ENCODE measurements at places on chromosomes 1 and 21.

- DNase-seq, result no peak
Measured at GRCh38 chr1:18641005-18641941, 10.6 kb downstream of the PAX7 start.

- DNase-seq, result no peak
Measured at GRCh38 chr1:11448373-11449099, 30.4 kb upstream of the DISP3 start.

DNA sequence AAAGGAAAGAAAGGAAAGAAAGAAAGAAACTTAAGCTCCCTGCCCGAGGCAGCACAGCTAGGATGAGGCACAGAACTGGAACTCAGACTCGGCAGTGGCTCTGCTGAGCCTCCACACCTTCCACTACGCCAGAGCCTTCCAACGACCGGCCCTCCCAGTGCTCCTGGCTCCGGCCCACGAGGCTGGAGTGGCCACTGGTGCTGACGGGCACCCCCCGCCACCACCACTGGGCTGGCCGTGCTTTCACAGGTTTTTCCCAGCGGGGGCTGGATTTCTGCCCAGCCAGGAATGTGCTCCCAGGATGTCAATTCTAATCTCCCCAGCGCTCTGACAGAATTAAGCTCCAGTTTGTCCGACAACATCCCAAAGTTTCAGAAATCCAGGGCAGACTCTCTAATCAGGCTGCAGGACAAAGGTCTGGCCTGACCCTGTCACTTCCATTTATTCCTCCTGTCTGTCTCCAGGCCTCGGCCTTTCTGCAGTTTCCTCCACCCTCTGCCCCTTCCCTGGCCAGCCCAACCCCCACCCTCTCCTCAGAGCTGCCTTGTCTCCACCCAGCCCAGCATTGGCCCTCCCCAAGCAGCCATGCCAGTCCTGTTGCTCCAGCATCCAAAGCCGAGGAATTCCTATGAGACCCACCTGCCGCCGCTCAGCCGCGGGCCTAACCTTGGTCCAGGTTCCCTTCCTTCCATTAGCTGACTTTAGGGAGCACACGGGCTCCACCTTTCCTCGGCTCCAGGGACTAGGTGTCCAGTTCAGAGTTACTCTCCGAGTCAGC lies 81.9 kb downstream of the CASZ1 start:
- DNase-seq, result no peak

GRCh38 chr1:83083589-83084224 lies 915.2 kb downstream of the TTLL7 start:
- no peak for DNase-seq

GRCh38 chr1:32353431-32353830 lies 8.9 kb downstream of the FAM229A start:
- no peak for DNase-seq

GRCh38 chr1:55065648-55066047 lies 26.3 kb downstream of the PCSK9 start:
- DNase-seq, result no peak

DNA sequence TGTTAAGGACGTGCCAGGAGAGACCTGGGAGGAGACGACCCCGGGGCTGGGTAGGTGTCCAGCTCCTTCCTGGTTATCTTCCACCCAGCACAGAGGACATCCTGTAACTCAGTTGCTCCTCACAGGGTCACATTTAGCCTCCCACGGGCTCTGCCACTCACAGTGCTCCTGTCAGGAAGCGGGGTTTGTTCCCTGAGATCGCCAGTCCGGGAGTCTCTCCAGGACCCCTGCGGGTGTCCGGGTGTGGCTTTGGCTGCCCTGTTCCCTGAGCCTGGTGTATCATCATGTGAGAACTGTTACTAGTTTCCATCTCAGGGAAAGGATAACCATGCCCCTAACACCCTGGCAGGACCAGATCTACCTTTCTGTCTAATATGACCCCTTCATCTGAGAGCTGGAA lies 158.2 kb upstream of the RUNX1 start:
- no peak for DNase-seq

DNA sequence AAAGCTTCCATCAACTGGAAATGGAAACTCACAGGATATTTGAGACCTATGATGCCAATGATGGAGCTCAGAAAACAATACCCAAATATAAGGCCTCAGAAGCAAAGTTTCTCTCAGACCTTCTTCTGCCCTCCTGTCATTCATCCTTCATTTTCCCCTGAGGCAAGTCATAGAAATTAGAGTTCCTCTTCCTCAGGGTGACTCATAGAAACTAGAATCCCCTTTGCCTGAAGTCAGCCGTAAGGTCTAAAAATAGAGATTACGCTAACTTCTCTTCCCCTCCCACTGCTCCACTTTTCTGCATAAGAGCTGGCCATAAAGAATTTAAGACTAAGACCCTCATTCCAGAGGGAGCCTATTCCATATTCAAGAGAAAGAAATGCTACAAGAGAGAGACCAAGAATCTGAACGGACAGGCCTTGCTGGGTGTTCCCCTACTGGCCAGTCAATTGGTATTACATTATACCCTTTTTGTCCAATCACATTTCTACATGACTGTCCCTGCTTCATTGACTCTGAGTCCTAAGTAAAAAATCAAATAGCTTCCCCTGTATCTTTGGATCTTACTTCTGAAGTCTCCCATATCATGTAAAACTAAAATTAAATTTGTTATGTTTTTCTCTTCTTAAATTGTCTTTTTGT lies 994.9 kb downstream of the ADGRL2 start:
- DNase-seq, result no peak

- no peak for DNase-seq
Measured at GRCh38 chr1:162859191-162859590, 1.8 kb downstream of the CCDC190 start.

DNA sequence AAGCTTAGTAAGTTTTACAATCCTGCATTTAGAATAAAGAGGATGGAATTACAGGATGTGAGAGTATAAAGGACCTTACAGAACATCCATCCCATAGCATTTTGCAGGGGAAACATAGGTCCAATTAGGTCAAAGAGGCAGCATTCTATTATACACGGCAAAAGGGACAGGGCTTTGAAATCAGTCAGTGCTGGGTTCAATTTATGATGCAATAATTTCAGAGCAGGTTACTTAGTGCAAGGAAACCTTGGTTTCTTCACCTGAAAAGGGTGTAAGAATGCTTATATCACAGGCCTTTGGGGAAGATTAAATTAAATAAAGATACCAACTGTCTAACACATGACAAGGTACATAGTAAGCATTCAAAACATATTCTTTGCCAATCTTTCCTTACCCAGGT lies 17.1 kb upstream of the NTNG1 start:
- DNase-seq, result no peak

- no peak for DNase-seq
Measured at GRCh38 chr1:31568895-31569595, 7.3 kb upstream of the TINAGL1 start.

- DNase-seq, result no peak
Measured at GRCh38 chr1:162214202-162214601, 144.7 kb downstream of the NOS1AP start.

- no peak for DNase-seq
Measured at GRCh38 chr1:232383455-232384123, 246.3 kb downstream of the SIPA1L2 start.

DNA sequence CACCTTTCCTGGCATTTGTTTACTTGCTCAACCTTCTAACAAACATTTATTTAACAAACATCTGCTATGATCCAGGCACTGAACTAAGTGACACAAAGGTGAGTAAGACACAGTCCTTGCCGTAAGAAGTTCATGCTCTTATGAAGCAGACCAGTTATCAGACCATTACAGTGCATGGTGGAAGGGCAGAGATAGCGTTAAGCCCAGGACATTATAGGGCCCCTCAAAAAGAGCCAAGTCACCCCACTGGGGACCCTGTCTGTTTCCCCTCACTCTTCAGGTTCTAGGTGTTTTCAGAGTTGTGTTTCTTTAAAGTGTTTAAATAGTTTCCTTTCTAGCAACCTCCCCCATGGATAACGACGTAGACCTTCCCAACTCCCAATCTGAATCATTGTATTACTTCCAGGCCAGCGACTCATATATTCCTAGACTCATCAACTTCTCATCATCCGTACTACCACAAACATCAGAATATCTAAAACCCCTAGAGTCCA lies 39.3 kb downstream of the TCP10L start:
- no peak for DNase-seq

DNA sequence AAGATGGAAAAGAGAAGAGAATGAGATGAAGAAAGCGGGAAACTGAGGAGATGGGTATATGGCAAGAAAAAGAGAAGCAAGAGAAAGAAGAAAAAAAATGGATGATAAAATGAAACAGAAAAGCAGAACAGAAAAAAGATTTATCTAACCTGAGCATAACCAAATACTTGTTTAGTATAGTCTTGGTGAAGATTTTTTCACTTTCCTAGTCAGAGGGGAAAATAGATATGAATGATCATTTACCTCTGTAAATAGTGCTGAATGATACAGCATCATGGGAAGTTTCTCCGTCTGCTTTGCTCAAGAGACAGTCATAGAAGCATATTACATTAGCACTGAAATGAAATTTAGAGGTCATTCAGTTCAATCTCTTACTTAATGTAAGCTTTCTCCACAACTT lies 36.1 kb upstream of the PLPPR4 start:
- DNase-seq, result no peak

DNA sequence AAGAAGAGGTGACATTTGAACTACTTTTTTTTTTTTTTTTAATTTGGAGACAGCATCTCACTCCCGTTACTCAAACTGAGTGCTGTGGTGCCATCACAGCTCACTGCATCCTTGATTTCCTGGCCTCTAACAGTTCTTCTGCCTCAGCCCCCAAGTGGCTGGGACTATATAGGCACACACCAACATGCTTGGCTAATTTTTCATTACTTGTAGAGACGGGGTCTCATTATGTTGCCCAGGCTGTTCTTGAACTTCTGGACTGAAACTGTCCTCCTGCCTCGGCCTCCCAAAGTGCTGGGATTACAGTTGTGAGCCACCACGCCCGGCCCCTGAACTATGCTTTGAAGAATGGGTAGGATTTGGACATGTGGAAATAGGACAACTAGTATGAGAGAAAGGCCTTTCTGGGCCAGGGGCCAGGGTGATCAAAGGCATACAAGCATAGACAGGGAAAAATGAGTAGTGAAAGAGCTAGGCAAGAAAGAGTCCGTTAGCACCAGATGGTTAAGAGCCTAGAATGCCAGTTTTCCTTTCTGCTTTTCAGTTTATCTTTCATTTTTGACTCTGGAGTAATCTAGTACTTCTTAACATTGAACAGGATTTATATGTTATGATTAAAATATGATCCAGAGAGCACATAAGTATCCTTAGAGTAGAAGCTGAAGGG lies 6.3 kb downstream of the RABGAP1L start:
- no peak for DNase-seq

DNA sequence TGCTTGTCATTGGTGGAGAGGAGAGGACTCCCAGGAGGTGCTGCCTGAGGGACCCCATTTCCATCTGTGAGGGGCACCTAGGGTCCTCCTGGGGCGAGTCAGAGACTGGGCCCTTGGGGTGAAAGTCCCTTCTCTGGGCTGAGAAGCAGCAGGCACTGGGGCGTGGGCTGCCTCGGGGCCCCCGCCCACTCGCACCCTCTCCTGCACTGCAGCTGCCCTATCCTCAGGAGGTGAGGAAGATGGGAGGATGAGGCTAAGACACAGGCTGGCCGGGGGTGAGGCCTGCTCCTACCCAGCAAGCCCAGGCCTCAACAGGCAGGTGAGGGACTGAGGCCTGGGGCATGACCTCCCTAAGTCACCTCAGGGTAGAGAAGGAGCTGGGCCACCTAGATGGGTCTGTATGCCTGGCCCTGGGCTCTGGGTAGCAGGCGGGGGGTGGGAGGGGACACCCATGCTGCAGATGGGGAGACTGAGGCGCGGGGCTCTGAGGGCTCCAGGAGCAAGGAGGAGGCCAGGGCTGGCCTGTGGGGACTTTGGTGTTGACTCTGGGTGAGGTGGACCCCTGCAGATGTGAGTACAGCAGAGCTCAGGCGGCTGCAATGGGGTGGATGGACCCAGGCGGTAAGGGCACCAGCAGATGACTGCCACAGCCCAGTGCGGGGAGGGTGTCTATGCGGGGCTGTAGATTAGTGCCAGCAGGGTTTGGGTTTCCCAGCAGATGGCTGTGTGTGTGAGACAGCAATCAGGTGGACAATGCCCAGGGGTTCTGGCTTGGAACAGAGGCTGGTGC lies 10.4 kb upstream of the ZNF669 start:
- no peak for DNase-seq

Measured in HL-60 (cell line).